AG10803 (cell line): ENCODE measurements at places on chromosomes 11 and 22.

- no peak for DNase-seq
Measured at GRCh38 chr11:109155291-109155690, 266.7 kb upstream of the C11orf87 start.

GRCh38 chr11:113162592-113162962 lies 151.8 kb upstream of the TTC12 start:
- no peak for DNase-seq

- DNase-seq = no peak
Measured at GRCh38 chr11:109027851-109028250, 363.0 kb downstream of the DDX10 start.

DNA sequence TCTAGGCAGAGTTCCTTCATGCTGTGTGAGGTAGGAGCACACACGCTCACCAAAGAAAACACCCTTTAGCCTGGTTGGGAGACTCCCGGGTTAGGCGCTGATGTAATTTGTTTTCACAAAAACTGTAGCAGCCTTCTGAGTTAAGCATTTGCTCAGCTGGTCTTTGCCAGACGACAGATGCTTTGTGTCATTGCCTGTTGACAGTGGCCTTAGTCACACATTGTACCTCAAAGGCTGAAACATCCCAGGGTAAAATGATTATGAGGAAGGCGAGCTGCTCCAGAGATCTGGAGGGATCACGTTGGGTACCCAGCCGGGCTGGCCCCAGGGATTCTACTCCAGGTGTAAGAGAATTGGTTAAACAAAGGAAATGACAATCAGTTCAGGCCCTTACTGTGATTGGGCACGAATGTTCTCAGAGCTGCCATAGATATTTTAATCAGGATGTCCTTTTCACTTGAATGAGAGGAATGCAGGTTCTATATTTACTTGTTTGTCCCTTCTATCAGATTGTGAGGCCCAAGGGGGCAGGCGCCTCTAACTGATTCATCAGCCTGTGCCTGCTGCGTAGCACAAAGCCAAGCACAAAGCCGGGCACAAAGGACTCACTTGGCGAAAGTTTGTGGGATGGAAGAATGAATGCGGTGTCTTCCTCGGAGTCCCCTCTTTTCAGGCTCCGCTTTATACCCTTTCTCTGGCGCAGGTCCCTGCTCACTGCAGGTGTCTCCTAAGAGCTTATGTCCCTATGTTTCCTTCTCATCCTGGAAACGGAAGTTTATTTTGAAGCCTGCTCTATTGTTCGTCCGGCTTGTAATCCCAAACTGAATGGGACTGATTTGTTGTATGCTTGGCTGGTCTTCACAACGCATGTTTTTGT lies 47.1 kb downstream of the ADM start:
- peak; percentile 84 for DNase-seq

- DNase-seq = no peak
Measured at GRCh38 chr22:33842006-33842354, 78.3 kb downstream of the LARGE1 start.

GRCh38 chr11:3230636-3231549 lies 1.3 kb downstream of the MRGPRE start:
- DNase-seq = no peak

- DNase-seq = peak; percentile 45
Measured at GRCh38 chr11:96741068-96741467, 351.3 kb downstream of the JRKL start.

GRCh38 chr22:23215294-23216241 lies 35.3 kb downstream of the BCR start:
- DNase-seq = peak; percentile 39

DNA sequence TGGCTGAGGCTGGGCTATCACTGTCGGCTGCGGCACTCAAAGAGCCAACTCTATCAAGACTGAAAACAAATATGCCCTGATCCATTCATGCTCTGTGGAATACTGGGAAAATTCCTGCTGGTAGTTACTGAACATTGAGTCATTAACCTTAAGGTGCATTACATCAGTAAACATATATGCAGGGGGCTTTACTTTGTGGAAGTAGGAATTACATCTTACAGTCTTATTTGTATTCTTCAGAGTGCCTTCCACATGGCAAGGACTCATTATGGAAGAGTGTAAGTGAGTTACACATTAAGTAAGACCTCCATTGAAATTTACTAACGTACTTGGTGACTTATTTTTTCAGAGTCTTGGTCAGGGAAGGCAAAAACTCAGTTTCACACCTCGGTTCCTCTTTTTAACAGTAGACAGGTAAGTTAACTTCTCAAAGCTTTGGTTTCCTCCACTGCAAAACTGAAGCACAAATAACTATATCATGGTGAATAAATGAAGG lies 4.5 kb downstream of the OR5B21 start:
- DNase-seq = no peak

- DNase-seq = no peak
Measured at GRCh38 chr11:126414615-126415014, 59.1 kb downstream of the ST3GAL4 start.

DNA sequence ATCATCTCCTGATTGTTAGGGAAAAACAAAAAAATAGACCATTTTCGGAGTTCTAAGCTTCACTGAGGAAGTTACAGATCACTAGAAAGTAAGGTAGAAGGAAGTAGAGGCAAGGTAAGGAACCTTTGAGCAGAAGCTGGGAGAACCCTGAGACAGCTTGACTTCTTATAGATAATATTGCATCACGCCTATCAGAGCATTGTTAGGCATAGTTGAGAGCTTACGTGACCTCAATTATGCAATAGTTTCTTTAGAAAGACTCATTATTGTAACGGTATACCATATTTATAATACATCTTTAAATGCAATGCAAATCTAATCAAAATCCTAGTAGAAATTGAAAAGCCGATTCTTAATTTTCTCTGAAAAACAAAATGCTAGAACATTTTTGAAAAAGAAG lies 4.9 kb downstream of the TBRG1 start:
- DNase-seq = no peak

DNA sequence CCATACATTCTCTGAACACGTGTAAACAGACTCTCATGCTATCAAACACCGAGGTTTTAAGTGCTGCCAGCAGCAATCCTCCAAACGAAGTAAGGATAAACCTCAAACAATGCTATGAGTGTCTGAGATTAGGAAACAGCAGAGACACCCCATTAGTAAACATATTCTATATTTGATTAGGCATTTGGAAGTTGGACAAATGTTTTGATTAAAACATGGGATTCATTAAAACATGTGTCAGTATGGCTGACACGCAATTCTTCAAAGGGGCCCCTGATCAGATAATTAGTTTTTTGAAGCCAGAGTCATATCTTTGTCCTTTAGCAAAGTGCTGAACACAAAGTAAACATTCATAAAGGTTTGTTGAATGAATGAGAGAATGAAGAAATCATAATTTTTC lies 33.2 kb upstream of the BLID start:
- no peak for DNase-seq

GRCh38 chr11:70705930-70706329 lies 307.6 kb downstream of the CTTN start:
- no peak for DNase-seq

GRCh38 chr22:46612904-46613605 lies 7.1 kb upstream of the GRAMD4 start:
- DNase-seq = no peak

GRCh38 chr11:110715541-110715940 lies 3.3 kb upstream of the ARHGAP20 start:
- DNase-seq = peak; percentile 31

GRCh38 chr22:40418366-40419201 lies 48.2 kb downstream of the SGSM3 start:
- no peak for DNase-seq

- DNase-seq = no peak
Measured at GRCh38 chr22:45578524-45579147, 76.0 kb downstream of the FBLN1 start.

DNA sequence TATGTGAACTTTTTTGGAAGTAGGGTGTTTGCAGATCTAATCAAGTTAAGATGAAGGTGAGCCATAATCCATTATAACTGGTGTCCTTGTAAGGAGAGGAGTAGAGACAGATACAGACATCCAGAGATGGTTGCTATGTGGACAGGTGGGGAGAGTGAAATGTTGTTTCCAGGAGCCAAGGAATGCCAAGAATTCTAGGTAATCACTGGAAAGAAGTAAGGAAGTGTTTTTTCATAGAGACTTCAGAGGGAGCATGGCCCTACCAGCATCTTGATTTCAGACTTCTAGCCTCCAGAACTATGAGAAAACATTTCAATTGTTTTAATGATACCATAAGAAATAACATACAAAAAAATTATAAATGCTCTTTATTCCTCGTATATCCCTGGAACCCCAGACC lies 320.5 kb upstream of the ANO3 start:
- DNase-seq = no peak

DNA sequence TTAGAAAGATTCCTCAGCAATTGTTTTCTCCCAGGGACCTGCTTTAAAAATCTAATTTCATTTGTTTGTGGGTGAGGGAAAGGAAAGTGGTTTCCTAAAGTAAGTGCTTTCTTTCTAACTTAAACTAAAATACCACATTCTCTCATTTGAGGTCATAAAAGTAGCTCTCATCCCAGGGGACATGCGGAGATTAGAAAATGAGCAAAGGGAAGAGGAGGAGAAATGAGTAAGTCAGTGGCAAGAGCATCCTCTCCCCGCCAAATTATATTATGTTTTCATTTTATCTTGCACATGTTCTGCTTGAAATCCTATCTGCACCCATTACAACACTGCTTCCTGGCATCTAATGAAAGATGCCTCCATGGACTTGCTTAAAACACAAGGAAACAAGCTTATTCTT lies 191.4 kb downstream of the ARHGAP42 start:
- DNase-seq = peak; percentile 80

GRCh38 chr11:58577555-58578135 lies 1.2 kb upstream of the ZFP91 start:
- DNase-seq = peak; percentile 93

GRCh38 chr11:47589584-47589976 lies 3.1 kb downstream of the FAM180B start:
- DNase-seq = no peak

- DNase-seq = no peak
Measured at GRCh38 chr11:31509051-31509428, 382 bp downstream of the IMMP1L start.

GRCh38 chr11:23112987-23113886 lies 253.0 kb upstream of the CCDC179 start:
- DNase-seq = peak; percentile 33

DNA sequence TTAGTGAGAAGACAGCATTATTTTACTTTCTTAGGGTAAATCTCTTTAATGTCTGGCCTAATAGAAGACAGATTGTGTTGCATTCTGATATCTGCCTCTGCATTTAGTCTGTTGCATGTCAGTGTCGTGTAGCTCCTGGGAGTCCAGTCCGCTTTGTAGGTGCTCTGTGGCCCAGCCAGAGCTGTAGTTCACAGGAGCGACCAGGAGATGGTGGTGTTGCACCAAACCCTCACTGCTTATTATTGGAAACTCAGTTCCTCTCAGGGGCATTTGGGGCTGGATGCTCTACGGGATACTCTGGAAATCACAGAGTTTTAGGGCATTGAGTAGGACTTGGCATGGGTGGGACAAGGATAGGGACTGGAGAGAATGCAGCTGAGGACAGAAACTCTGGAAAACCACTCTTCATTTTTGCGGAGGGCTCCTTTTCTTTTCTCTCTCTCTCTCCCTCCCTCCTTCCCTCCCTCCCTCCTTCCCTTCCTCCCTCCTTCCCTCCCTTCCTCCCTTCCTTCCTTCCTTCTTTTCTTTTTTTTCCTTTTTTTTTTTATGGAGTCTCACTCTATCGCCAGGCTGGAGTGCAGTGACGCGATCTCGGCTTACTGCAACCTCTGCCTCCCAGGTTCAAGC lies 21.7 kb downstream of the MIAT start:
- peak; percentile 71 for DNase-seq

GRCh38 chr11:96213500-96213899 lies 129.5 kb downstream of the MAML2 start:
- peak; percentile 66 for DNase-seq

GRCh38 chr22:38431266-38432010 lies 23.6 kb downstream of the KCNJ4 start:
- DNase-seq = no peak

DNA sequence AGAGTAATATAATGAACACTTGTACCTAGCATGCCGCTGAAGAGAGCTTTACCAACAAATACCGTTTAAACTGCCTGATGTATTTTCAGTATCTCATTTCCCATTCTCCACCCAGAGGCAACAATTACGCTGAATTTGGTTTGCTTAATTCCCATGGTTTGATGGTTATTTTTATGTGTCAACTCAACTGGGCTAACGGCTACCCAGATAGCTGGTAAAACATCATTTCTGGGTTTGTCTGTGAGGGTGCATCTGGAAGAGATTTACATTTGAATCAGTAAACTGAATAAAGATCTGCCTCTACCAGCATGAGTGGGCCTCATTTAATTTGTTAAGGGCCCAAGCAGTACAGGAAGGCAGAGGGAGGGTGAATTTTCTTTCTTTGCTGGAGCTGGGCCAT lies 377.9 kb downstream of the DYNC2H1 start:
- DNase-seq = no peak

- peak; percentile 62 for DNase-seq
Measured at GRCh38 chr11:94557421-94557820, 9.7 kb upstream of the PIWIL4 start.

DNA sequence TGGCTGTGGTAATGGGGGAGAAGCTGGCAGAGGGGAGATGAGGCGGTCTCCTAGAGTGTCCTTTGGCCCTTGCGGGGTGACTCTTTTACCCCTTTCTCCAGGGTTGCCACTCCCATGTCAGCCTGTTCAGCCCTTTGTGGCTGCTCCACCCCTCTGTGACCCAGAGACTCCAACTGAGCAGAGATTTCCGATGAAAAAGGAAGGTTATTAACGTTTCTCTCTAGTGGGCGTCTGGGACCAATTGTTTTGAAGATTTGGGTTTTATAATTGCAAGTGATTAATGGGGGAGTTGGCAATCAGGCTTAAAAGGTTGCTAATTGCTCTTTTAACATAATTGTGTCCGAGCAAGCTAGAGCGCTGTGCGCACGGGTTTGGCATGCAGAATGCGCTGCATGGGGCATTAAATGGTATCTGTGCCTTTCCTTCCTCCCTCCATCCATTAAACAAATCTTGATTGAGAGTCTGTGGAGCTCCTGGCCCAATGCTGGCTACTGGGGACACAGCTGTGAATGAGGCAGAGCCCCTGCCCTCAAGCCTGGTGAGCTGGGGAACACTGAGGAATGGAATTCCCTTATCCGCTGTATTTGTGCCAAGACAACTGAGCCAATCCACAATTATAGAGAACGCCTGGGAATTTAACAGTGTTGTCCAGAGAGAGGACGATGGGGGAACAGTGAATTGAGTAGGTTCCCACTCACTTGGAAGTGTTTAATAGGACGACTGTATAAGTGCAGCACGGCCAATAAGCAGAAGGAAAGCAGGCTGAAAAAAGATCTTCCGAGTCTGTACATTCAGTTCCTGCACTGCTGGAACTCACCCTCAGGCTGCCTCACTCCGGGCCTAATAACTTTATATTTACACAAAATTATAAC lies 295.9 kb downstream of the MIAT start:
- no peak for DNase-seq

- DNase-seq = no peak
Measured at GRCh38 chr11:103997082-103997481, 39.4 kb upstream of the DDI1 start.

- DNase-seq = peak; percentile 63
Measured at GRCh38 chr11:86795949-86796348, 4.4 kb upstream of the PRSS23 start.
